Caco-2 (cell line): ENCODE measurements at places on chromosomes 2 and 18. TPM values are rescaled to one million over a fixed set of nuclear protein-coding genes. Genes with fewer than 3 reads are reported as not detected.

GRCh38 chr2:52253416-52253980 lies 1221.6 kb upstream of the NRXN1 start:
- DNase-seq: no peak

DNA sequence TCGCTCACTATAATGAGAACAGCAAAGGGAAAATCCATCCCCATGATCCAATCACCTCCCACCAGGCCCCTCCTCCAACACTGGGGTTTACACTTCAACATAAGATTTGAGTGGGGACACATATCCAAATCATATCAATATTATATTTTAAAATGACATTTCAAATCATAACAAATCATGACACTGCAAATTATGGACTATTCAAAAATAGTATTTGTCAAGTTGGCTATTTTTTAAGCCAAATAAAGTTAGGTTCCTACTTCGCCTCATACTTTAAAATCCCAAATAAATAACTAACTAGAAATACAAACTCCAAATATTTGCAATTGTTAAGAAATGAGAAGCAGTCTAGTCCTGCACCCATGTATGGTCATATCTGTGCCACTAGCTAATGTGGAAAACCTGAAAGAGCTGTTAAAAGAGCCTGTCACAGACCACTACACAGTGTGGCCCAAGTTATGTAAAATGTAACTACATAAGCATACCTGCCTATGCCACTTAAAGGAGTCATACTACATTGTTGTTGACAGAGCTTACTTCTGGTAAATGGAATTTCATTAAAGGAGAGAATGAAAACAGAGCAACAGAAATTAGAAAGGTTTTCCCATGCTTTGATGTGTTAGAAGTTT lies 334.7 kb upstream of the GULP1 start:
- no peak for DNase-seq

DNA sequence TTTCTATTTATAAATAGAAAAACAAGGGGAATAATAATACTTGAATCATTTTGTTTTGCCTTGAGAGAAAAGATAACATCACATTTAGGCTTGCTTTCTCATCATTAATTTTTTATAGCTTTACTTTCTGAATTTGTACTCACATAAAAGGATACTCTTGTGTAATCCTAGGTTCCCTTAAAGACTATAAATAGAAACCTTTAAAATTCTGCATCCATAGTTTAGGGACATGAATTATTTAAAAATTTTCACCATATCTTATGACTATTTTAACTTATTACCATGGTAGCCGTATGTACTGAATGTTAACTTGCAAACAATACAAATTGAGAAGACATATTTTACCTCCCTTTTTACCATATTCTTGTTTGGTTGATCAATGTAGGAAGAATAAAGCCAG lies 143.5 kb upstream of the CWC22 start:
- no peak for DNase-seq

GRCh38 chr2:5946225-5947115 lies 254.3 kb downstream of the SOX11 start:
- no peak for DNase-seq

GRCh38 chr2:25105336-25106085 lies 62.9 kb downstream of the POMC start:
- DNase-seq: no peak

GRCh38 chr2:211159972-211160371 lies 603.6 kb downstream of the CPS1 start:
- DNase-seq: no peak

GRCh38 chr2:183022711-183023110 lies 15.5 kb downstream of the NCKAP1 start:
- no peak for DNase-seq

POU3F3 gene
- not detected in 2 replicates for total RNA-seq

TUBA3E gene
- total RNA-seq: 0.57 TPM in 1 of 2 replicates, not detected in the other

DNA sequence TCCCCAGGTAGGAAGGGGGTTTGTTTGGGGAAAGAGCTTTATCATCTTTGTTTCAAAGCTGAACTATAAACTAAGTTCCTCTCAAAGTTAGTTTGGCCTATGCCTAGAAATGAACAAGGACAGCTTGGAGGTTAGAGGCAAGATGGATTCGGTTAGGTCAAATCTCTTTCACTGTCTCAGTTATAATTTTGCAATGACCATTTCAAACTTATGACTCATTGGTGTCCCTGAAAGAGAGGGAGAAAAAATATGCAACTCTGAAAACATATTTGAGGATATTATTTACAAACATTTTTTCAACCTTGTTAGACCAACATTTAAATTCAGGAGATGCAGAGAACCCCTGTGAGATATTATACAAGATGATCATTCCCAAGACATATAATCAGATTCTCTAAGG lies 95.7 kb downstream of the EFEMP1 start:
- no peak for DNase-seq
